ENCODE measurements at places on chromosomes 16 and 17. TPM values are rescaled to one million over a fixed set of nuclear protein-coding genes. Genes with fewer than 3 reads are reported as not detected.

DNA sequence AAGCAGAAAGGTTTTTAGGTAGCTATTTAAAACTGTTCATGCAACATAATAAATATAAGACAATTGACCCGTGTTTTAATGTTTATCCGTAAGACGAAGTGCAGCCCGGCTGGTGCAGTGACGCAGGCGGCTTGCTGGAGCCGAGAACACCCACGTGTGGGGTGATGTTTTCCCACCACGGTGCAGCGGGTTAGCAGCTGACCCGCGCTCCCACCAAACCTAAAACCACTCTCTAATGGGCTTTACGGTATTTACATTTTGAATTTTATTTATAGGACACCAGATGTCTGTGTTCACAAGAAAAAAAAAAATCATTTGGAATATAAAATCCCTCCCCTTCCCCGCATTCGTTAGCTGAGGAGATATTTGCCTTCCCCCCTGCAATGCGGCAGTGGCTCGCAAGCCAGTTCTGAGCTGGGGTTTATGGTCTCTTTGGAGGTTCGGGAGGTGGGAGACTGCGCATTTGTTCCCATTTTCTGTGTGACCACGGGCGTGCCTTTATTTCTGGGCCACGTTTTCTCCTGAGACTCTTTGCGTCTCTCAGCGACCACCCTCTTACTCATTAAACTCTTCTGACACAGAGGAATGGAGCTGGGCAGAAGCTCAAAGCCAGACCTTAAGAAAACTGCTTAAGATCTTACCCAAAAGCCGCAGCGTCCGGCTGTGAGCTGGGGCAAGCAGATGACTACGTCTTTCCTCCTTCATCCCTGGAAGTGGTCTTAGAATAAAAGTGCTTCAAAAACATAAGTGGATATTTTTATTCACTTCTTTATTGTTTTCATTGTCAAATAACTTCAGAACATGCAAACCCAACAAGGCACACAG lies 301.1 kb downstream of the IRF8 start:
- no peak for DNase-seq

- DNase-seq = peak; percentile 8
Measured at GRCh38 chr17:37570527-37571093, 38.6 kb downstream of the SYNRG start.

DNA sequence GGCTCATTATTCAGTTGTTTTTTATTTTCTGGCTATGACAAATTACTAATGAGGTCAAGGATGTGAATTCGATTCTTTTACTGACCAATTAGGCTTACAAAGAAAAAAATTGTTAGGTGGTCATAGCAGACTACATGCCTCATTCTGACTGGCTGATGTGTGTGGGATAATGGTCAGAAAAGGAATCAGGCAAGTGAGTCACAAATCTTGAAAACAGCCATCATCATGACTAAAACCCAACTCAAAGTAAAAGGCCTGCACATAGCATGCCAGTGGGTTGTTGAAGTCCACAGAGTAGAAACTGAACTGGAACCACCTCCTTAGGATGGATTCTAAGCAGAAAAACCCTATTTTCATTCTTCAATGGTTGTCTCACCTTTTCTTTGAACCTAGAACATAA lies 8.6 kb downstream of the RPGRIP1L start:
- no peak for DNase-seq

GRCh38 chr17:75783069-75783783 lies 1.4 kb upstream of the UNK start:
- DNase-seq = no peak

DNA sequence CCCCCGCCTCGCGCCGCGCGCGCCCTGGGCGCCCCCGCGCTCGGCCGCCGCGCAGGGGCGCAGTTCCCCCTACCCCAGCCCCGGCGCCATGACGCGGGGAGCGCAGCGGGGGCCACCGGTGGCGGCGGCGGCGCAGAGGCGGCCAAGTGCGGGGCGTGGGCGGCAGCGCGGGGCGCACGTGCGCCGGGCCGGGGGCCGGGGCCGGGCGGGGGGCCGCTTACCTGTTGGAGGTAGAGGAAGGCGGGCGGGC lies 108.3 kb downstream of the ENGASE start:
- DNase-seq = no peak

DNA sequence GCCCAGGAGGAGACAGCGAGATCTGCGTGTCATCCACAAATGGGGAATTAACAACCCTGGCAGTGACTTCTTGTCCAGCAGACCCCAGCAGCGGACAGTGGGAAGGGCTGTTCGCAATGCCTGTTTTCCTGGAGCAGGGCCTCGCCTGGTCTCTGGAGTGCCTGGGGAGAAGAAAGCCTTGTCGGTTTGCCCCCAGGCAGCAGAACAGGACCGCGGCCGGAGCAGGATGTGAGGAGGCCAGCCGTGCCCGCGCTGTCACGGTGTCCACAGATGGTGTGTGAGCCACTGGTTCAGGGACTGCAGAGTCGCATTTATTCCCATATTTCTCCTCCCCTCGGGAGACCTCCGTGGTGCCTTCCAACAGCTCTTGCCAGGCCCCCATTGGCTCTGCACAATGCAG lies 68.5 kb upstream of the GSE1 start:
- no peak for DNase-seq

DNA sequence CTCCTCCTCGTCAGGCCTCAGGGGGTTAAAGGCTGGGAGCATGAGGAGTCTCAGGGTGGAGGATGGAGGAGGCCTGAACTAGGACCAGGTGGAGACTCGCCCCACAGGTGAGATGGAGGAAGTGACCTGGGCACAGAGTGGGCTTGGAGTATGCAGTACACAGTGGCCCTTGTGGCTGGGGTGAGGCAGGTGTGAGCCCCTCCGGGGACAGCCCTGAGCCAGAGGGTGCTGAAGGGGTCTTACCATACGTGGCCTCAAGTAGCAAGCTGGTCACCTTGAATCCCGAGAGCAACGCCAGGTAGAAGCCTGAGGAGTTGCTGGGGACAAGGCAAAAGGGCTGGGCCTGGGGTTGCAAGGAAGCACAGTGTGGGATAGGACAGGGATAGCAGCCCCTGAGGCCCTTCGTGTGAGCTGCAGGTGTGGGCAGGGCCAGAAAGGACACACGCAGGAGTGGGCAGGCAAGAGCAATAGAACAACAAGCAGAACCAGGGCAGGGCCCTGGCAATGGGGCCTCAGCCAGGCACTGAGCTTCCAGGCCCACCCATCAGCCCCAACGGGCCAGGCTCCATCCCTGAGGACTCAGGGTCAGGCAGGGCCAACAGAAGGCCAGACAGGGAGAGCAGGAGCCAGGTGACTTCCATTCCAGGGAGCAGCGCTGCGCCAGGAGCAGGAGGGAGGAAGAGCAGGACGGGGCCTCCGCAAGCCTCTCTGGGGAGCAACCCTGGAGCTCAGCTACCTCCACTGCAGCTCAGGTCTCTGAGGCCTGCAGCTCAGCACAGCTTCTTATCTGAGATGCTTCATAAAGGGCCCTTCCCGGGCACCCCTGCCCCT lies 64.2 kb upstream of the TNRC6C start:
- no peak for DNase-seq

DNA sequence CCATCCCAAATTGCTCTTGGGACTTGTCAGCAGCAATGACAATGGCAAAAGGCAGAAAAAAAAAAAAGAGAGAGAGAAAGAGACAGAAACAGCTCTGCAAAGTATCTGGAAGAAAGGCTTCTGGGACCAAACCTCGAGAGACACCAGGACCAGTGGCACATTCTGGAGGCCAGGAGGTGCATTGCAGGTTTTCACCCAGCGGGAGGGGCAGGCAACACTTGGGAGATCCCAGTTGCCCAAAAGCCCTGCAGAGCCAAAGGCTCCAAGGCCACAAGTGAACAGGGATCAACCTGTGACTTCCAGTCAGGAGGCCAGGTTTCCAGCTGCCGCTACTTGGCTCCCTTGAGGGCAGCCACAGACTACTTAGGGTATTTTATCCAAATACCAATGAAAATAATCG lies 110.8 kb upstream of the CDH5 start:
- DNase-seq = no peak

DNA sequence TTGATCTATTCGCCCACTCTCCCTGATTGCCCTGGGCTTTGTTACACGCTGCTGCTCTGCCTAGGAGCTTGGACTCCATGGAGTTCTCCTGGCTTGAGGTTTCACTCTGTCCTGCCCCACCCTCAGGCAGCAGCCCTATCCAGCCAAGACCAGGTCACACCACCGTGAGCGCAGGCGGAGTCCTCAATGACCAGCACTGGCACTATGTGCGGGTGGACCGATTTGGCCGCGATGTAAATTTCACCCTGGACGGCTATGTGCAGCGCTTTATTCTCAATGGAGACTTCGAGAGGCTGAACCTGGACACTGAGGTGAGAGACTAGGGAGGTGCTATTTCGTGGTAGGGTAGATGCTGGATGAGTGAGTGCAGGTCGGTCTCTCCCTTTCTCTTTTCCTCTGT lies 3.5 kb downstream of the CNTNAP1 start:
- no peak for DNase-seq

- DNase-seq = no peak
Measured at GRCh38 chr16:4249530-4250308, 7.8 kb upstream of the SRL start.

DNA sequence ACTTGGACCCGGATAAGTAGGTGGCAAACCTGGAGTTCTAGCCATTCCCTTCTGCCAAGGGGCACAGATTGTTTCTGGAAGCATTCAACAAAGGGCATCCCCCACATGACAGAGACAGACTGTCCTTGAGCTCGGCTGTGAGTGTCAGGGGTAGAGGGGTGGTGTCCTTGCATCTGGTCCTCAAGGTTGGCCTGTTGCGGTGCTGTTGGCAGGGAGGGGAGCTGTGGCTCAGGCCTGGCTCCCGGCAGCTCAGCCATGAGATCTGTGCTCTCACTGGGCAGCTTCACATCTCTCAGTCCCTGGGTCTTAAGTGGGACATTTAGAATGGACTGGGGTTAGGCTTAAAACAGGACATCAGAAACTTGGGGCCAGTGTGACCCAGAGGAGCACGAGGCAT lies 20.4 kb downstream of the CCDC182 start:
- no peak for DNase-seq

DNA sequence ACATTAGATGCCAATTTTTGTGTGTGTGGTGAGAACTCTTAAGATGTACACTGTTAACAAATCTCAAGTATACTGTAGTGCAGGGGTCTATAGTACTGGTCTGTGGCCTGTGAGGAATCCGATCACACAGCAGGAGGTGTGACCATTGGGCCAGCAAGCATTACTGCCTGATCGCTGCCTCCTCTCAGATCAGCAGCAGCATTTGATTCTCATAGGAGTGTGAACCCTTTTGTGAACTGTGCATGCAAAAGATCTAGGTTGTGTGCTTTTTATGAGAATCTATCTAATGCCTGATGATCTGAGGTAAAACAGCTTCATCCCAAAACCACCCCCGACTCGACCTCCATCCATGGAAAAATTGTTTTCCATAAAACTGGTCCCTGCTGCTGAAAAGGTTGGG lies 12.6 kb downstream of the ZNF267 start:
- DNase-seq = no peak

Gene SCGB1C2
- not detected for total RNA-seq

Gene DHRS13
- 20.7 TPM for total RNA-seq

Gene TBCD
- total RNA-seq = 66.1 TPM

Gene TAT
- total RNA-seq = 0.54 TPM

Gene TOP2A
- 16.4 TPM for total RNA-seq

All from activated T-cell treated with anti-CD3 and anti-CD28 coated beads, Interleukin-2, amount 50 U/mL, for 4 hours (primary cell).